ENCODE measurements at places on chromosomes 7 and 10.
A peak's percentile ranks its signal among the peaks of the same experiment; 100 is the strongest.

- no peak for DNase-seq
Measured at GRCh38 chr10:78155722-78156121, 122.1 kb downstream of the RPS24 start.

DNA sequence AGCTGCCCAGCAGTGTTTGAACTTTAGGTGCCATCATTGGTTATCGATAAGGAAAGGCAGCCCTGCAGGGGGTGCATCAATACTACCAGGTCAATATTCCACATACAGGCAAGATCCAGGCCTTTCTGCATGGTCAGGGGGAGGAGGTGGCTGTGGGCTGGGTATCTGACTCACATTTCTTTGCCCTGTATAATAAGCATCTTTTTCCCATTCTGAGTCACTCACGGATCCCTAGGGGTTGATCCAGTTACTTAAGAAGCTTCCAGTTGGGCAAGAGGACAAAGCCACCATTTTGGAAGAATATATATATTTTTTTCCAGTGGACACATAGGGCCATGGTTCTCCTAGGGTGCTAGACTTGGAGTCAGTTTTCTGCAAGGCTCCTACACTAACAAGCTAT, 114.2 kb upstream of the HABP2 start:
- DNase-seq, result no peak

DNA sequence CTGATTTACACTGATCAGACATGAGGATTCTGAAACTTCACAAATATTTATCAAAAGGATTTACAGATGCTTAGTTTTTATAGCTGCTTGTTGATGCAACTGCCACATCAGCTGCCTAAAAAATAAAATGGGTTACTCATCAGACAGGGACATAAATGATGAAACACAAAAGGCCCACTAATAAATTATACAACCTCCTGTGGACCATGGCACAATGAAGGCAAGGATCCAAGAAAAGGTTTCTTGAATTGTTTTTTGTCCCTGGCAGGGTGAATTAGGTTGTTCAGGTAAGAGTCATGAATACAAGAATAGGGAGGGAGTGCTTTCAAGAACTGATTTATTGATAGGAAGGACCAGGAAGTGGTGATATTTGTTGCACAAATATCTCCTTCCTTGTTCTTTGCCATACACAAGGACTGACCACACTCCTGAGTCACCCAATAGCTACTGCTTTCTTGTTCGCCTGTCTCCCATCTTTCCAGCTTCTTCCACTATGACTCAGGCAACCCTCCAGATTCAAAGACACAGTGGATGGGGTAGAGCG, 234.5 kb downstream of the AHR start:
- DNase-seq, result no peak

DNA sequence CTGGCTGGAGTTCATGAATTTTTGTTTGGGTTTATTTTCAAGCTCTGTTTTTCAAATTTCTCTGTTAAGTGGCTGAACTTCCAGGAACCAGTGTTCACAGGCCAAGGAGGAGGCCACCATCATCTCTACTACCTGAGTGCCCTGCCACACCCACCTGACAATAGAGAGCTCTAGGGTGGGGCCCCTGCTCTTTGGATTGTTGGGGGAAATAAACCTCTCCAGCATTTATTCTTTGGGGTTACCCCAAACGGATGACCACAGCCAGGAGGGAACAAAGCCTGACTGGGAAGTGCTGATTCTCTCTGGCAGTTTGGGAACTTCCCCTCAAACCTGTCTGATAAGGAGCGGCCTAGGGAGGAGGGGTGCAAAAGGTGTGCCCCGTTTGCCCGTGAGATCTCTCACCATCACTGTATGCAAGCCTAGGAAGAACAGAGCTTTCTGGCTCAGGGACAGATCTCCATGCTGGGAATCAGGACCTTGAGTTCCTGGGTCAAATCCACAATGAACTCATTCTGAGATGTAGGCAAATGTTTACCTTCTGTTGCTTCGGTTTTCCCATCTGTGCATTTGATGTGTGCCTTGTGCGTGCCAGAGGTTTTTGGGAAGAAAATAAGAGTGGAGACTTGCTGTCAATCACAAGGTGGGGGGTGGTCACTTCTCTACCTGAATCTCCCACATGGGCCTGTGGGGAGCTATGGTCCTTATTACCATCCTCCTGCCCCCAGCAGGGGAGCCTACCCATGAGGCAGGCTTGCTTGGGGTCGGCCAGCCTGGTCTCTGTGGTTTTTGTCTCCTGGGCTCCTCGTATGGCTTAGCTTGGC, 27.7 kb upstream of the PDCD4 start:
- DNase-seq, result no peak

GRCh38 chr7:22154143-22154529, 202.8 kb downstream of the RAPGEF5 start:
- no peak for DNase-seq

DNA sequence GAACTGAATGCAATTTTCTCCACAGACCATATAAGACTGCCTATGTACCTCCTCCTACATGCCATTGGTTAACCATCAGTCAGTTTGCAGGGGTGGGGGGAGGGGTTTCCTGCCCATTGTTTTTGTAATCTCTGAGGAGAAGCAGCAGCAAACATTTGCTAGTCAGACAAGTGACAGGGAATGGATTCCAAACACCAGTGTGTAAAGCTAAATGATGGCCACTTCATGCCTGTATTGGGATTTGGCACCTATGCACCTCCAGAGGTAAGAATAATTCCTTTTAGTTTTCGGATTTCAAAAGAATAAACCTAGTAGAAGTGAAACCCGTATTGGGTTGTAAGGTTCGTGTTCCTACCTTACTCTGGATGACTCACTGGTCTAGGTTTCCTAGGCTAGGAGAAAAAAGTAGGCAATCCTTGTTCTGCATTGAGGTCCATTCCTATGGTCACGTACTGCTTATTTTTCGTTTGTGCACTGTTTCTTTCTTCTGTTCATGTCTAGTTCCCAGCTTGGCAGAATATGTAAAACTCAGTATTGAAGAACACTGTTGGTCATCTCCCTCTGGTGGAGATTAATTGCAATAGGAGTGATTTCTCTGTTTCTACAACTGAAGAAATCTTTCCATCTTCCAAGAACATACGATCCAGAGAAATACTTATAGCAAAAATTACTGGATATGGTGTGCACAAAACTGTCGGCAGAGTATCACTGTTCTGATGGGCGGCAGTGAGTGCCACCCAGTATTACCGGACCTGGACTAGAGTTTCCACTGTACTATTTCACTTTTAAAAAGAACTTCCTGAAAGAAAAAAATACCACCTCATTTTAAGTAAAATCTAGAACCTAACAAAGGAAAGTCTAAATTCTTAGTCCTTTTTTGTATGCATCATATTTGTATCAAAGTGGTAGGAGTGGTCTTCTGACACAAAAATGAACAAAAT, at the start of gene AKR1C3:
AKR1C3 (plus strand) TSS at position 150 of the 941 bp plus-strand sequence; CDS start at position 181, 31 bp downstream.
- DNase-seq, result peak; percentile 21

- no peak for DNase-seq
Measured at GRCh38 chr10:54203401-54203800, 597.6 kb downstream of the PCDH15 start.

GRCh38 chr7:139720705-139721231, 57.0 kb downstream of the HIPK2 start:
- DNase-seq, result no peak

DNA sequence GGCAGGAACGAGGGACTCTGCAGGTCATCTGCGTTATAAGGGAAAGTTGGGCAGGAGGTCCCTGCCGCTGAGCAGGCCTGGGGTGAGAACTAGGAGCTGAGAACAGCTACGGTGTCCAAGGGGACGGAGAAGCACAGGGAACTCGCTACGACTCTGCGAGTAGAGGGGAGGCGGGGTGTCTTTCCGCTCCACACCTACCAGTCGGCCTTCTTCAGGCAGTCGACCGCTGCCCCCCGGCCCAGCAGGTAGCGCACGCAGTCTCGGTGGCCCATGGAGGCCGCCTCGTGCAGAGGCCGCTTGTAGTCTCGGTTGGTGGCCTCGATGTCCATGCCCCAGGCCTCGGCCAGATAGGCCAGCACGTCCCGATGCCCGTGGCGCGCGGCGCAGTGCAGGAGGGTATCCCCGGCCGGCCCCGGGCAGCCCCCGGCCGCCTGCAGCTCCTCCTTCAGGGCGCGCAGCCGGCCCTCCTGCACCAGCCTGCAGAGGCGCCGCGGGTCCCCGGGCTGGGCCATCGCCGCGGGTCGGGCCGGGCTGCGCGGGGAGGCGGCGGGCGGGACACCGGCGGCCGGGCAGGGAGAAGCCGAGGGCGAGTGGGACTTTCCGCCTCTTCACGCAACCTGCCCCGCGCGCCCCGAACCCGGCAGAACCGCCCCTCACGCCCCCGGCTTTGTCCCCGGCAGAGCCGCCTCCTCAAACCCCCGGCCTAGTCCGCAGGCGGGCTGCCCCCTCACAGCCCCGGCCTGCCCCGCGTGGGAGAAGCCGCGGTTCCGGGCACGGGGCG, 660 bp downstream of the ANKRD16 start:
- DNase-seq, result peak; percentile 51

GRCh38 chr10:124250506-124250905, 157.1 kb upstream of the CHST15 start:
- no peak for DNase-seq

- no peak for DNase-seq
Measured at GRCh38 chr7:106668861-106669524, 8.0 kb upstream of the CCDC71L start.

DNA sequence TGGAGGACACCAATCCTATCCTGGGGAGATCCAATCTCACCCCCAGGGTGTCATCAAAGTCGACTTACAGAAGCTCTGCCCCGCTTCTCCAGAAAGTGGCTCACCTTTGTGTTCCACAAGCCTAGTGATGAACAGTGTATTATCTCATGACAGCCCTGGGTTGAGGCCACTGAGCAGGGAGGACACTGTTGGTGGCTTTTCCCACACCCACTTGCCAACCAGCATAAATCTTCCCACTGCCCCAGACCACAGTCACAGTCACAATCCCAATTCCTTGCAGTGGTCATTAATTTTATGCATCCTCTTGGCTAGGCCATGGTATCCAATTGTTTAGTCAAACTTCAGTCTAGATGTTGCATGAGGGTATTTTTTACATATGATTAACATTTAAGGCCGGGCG, 18.4 kb downstream of the TNS3 start:
- DNase-seq, result no peak

GRCh38 chr7:81445462-81445861, 324.4 kb downstream of the HGF start:
- DNase-seq, result no peak

DNA sequence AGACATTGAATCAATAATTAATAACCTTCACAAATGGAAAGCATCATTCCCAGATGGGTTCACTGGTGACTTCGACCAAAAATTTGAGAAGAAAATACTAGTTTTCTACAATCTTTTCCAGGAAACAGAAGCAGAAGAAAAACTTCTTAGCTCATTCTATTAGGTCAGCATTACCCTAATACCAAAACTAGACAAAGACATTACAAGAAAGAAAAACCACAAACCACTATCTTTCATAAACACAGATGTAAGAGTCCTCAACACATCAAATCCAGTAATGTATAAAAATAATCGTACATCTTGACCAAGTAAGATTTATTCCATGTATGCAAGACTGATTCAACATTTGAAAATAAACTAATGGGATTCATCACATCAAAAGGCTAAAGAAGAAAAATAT, 64.0 kb upstream of the CDK1 start:
- DNase-seq, result no peak

DNA sequence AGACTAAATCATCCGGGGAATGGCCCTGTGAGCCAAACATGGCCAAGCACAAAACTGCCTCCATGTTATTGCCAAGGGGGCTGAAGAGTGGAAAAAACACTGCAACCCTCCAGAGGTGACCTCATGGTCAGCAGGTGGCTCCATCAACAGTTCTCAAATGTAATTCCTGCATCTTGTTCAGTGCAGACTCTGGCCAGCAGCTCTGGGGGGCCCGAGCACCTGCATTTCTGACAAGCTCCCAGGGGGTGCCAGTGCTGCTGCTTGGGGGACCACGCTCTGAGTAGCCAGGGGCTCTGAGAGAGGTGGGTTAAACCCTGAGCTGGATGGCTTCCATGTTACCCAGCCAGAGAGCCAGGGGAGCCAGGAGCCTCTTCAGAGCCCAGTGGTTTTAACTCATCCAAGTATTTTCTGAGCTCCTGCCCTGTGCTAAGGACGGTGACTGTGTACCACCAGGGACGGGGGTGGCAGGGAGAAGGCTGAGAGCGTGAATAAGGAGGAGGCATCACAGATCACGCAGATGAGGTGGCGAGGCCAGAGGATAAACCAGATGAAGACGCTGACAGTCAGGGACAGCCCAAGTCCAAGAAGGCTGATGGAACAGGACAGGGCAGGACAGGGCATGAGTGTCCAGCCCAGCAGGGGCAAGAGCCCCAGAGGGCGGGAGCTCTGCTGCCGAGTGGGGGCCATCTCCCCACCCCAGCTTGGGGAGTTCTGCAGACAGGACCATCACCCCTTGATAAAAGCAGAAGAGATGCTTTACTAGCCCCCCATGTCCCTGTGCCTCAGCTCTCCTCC, 52.9 kb downstream of the CLEC2L start:
- no peak for DNase-seq

DNA sequence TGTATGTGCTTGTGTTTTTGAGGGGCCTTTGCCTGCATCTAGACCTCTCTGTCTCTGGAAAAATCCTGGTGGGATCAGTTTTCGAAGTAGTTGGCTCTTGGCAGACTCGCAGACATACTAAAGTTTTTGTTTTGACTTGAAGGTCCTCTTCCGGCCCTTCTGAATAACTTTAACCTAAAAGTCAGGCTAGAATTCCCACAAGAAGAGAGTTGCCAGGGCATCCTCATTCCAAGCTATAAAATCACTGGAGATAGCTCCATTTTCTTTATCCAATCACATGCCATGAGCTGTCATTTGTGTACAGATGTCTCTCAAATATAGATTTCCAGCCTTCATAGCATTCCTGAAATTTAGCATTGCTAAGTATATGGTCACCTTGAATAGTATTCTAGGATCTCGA, 967.8 kb downstream of the LRMDA start:
- no peak for DNase-seq

DNA sequence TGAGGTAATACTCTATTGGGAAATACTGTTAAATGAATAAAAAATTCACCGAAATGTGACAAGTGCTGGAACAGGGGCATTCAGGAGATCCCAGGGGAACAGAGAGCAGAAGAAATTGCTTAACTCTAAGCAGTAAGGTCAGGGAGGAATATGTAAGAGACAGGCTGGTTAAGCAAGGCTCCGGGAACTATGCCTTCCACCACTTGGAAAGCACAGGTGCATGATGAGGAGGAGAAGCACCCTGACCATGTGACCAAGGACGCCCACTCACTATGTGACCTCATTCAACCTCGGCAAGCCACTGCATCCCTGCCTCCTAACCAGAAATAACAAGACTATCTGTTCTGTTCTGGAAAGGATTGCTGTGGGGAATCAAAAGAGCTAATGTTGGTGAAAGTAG, 218.4 kb downstream of the ELMO1 start:
- DNase-seq, result no peak

DNA sequence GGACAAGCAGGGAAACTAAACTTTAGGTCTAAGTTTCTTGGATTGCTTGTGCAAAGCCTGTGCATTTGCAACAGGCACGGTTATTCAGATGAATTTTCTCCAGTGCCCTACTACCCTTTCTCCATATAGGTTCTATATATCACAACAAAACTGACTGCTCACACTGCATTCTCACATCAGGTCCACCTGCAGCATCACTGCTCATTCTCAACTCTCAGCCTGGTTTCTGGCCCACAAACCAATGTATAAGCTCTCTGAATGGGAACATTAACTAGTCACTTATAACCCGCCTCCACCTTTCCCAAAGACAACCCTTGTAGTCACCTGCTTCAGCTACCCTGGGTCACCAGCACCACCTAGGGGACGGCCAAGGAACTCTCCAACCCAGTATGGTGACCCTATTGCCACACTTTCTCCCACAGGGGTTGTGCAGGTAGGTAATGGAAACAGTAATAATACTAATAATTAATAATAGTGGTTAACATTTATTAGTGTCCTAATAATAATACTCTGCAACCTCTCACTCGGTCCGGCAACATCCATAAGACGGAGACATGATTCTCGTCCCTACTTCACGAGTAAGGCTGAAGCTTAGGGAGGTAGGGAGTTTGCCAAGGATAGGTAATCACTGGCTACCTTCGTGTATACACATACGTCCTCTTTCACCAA, 97.3 kb downstream of the CLEC2L start:
- peak; percentile 85 for DNase-seq

Measured in HEK293T (cell line).